ENCODE measurements at places on chromosomes 2 and 18. TPM values are rescaled to one million over a fixed set of nuclear protein-coding genes. Genes with fewer than 3 reads are reported as not detected.

DNA sequence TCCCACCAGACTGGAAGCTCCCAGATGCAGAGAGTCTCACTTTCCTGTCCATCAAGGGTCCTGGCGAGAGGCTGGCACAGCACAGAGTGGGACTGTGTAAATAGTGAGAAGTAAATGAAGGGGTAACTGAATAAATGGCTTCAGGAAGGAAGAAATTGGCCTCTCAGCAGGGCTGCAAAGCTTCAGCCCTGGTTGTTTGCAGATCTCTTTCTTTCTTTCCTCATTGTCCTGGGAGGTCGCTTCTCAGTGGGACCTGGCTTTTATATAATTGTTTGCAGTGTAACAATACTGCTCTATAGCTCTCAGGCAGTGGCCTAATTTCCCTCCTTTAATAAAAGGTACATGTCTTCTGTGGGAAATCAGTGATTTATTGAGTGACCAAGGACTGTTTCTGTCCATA is 74.9 kb upstream of the GPR45 start:
- no peak overlapping the region for H3K27ac ChIP-seq
- no peaks in the 10 kb centered on the region for H3K27me3 ChIP-seq
- no peak for DNase-seq
- no peaks in the 10 kb centered on the region for H3K4me1 ChIP-seq

Gene MGAT5
- 58.2 TPM for total RNA-seq

DNA sequence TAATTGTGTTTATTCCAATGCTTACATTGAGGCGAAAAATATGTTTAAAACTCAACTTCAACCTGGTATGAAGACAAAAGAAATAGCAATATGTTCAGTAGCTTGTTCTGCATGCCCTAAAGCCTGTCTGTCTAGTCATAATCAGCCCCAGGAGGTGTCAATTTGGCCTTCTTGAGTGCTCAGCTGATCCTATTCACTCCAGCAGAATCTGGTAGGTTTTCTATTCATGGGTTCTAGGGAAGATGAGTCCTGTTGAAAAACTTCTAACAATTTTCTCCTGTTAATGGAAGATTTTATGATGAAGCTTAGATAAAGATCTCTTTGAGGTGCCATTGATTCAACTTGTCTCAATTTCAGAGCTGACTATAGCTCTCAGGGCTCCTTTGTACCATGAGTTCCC is 402.0 kb upstream of the UBE2E3 start:
- no peak overlapping the region for H3K4me3 ChIP-seq
- H3K4me1 ChIP-seq, result no peaks in the 10 kb centered on the region
- no peak overlapping the region for H3K27ac ChIP-seq
- H3K36me3 ChIP-seq, result no peaks in the 10 kb centered on the region
- no peak for DNase-seq
- H3K27me3 ChIP-seq, result peaks cover 2% of the 10 kb centered on the region

Gene SPR
- 1.7 TPM for total RNA-seq

DNA sequence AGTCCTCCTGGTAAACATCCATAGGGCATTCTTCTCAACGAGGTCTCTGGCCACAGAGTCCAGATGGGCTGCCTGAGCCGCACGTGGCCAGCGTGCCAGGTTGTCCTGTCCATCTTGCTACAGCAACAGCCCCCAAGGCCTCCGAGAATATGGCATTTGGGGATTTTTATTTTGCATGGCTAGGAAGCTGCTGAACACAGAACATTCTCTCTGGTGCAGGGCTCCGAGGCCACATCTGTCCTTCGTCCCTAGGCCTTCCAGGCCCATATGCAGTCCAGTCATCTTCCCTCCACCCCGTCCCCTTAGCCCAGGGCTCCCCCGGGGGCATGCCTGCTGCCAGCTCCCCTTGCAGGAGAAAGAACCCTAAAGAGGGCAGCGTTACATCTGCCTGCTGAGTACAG is 2.3 kb downstream of the HDAC4 start:
- H3K4me1 ChIP-seq, result peaks cover 20% of the 10 kb centered on the region
- no peak overlapping the region for H3K27ac ChIP-seq
- no peak for DNase-seq
- H3K36me3 ChIP-seq, result no peaks in the 10 kb centered on the region
- no peaks in the 10 kb centered on the region for H3K27me3 ChIP-seq
- H3K4me3 ChIP-seq, result no peak overlapping the region

GRCh38 chr2:174546519-174547506 is 50.8 kb downstream of the WIPF1 start:
- H3K27me3 ChIP-seq, result no peaks in the 10 kb centered on the region
- no peak for DNase-seq
- H3K4me3 ChIP-seq, result no peak overlapping the region
- no peak overlapping the region for H3K27ac ChIP-seq
- no peaks in the 10 kb centered on the region for H3K4me1 ChIP-seq

DNA sequence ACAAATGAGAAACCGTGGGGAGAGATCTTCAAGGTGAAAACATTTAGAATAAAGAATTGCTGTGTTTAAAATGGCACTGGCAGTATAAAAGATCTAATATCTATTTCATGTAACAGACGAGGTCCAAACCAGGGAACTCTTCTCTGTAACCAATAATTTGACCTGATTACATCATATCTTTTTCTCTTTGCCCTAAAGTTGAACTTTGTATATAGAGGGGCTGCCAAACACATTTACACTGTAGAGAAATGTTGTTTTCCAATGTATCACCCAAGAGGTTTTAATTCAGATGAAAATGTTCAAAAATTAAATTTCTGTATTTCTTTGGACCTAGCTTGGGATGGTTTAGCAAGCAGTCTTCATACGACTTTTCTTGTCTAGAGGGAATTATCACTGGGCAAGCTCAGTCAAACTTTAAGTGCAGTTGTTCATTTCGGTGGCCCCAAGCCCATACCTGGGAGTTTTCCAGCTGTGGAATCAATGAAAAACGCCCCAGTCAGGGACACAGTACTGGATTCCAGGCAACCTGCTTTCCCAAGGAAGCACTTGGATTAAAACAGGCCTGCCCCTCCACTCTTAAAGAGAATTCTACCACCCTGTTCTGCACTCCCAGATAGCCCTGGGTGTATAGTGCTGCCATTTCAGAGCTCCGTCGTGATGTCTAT is 208.5 kb upstream of the FN1 start:
- no peaks in the 10 kb centered on the region for H3K27me3 ChIP-seq
- no peak overlapping the region for H3K27ac ChIP-seq
- no peak for DNase-seq
- no peak overlapping the region for H3K4me3 ChIP-seq
- H3K4me1 ChIP-seq, result no peaks in the 10 kb centered on the region

DNA sequence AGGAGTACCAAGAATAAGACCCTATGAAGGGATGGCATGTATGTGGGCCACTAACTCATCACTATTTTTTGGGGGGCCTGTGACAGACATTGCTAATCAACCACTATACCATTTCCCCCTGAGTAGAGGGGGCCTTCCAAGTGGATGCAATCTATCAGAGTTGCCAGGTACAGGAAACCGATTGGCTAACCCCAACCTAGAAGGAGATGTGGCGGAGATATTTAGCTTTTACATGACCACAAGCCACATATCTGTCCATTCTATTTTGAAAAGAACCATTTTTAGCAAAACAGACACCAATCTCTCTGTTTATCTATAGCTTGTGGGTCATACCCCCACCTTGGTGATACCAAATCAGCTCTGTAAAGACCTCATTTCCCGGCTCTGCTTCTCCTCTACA is 51.0 kb downstream of the PAX8 start:
- no peaks in the 10 kb centered on the region for H3K27me3 ChIP-seq
- H3K4me3 ChIP-seq, result no peak overlapping the region
- no peak overlapping the region for H3K27ac ChIP-seq
- H3K4me1 ChIP-seq, result peaks cover 12% of the 10 kb centered on the region
- H3K36me3 ChIP-seq, result no peaks in the 10 kb centered on the region

GRCh38 chr2:197378494-197379307 is 56.1 kb downstream of the SF3B1 start:
- H3K27me3 ChIP-seq, result no peaks in the 10 kb centered on the region
- no peak overlapping the region for H3K27ac ChIP-seq
- no peaks in the 10 kb centered on the region for H3K36me3 ChIP-seq
- no peak overlapping the region for H3K4me3 ChIP-seq
- H3K4me1 ChIP-seq, result no peaks in the 10 kb centered on the region

Gene MAL
- total RNA-seq, result 1.8 TPM

Gene LGALSL
- 1.3 TPM for total RNA-seq

- no peak overlapping the region for H3K4me3 ChIP-seq
- H3K4me1 ChIP-seq, result no peaks in the 10 kb centered on the region
- H3K36me3 ChIP-seq, result no peaks in the 10 kb centered on the region
Measured at GRCh38 chr2:209145941-209146681, 277.7 kb upstream of the MAP2 start.

Gene RAB10
- total RNA-seq, result 35.8 TPM

GRCh38 chr2:241772063-241772499 is 4.5 kb upstream of the GAL3ST2 start:
- H3K27ac ChIP-seq, result no peak overlapping the region
- peaks cover 5% of the 10 kb centered on the region for H3K27me3 ChIP-seq
- DNase-seq, result no peak
- no peak overlapping the region for H3K4me3 ChIP-seq

GRCh38 chr2:121558329-121558728 is 27.6 kb downstream of the RNU4ATAC start:
- H3K36me3 ChIP-seq, result no peaks in the 10 kb centered on the region
- no peak overlapping the region for H3K27ac ChIP-seq
- peaks cover 3% of the 10 kb centered on the region for H3K4me1 ChIP-seq
- DNase-seq, result no peak

Gene VPS54
- 12.1 TPM for total RNA-seq

Gene MYCN
- total RNA-seq, result not detected

GRCh38 chr2:11330457-11331142 is 13.8 kb downstream of the ROCK2 start:
- H3K27me3 ChIP-seq, result no peaks in the 10 kb centered on the region
- H3K4me3 ChIP-seq, result no peak overlapping the region
- no peaks in the 10 kb centered on the region for H3K4me1 ChIP-seq
- DNase-seq, result no peak
- H3K27ac ChIP-seq, result no peak overlapping the region
- no peaks in the 10 kb centered on the region for H3K36me3 ChIP-seq

Data from natural killer cell (primary cell).